NCI-H748 treated with DMSO at 0.1 percent for 48 hours (cell line): ENCODE measurements at places on chromosomes 3 and 15.

GRCh38 chr15:80982205-80982604 is 7.4 kb downstream of the MESD start:
- DNase-seq = no peak

- no peak for DNase-seq
These were observed 37.8 kb downstream of the IGSF10 start for GRCh38 chr3:151423091-151423490.

DNA sequence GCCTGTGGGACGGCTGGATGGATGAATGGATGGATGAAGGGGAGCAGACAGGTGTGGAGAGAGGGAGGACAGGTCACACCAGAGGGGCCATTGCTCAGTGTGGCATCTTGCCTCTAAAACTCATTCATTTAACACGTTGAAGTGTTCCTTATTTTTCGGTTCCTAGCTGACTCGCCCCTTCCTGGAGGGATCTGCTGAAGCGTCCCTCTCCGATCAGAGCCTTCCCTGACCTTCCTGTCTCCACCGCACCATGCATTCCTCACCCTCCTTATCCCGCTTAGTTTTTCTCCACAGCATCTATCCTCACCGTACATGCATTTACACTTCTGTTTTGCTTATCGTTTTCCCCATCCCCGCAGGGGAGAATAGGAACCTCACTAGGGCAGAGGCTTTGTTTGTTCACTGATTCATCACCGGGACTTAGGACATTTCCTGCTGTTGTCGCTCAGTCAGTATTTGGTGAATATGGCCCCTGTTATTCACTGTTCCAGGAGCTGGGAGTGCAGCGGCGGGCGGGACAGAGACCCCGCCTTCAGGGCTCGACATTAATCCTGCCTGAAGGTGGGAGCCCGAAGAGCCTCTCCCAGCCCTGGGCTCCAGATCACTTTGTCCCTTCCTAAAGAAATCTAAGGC is 32.0 kb downstream of the FOXL2 start:
- no peak for DNase-seq

GRCh38 chr15:81221449-81221848 is 24.8 kb downstream of the IL16 start:
- no peak for DNase-seq

GRCh38 chr15:23516866-23517265 is 48.6 kb upstream of the MKRN3 start:
- DNase-seq = no peak

DNA sequence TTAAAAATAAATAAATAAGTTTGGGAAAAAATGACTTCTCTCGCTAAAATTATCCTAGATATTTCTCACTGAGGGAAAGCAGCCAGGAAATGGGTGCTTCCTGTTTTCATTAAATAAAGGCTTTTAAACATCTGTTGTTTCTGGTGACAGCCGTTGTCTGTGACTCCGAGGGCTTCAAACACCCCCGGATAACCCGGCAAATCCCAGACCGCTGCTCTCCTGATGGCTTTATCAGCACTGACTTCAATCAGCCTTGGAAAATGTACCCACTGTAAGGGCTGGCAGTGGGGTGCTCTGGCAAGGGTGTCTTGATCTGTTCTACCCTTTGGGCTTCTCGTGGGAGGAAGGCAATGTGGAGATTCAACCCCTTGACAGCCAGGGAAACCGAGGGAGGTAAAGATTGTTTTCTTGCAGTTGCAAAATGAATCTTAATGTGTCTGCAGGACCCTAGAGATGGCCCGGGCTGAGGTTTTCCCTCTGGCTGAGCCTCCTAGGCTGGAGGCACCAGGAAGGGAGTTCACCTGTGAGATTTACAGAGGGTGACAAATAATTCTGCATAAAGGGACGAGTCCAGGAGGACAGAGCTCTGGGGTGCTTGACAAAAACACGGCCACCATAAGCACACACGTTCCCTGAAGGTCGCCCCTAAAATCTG is 33.6 kb upstream of the SEC13 start:
- no peak for DNase-seq

DNA sequence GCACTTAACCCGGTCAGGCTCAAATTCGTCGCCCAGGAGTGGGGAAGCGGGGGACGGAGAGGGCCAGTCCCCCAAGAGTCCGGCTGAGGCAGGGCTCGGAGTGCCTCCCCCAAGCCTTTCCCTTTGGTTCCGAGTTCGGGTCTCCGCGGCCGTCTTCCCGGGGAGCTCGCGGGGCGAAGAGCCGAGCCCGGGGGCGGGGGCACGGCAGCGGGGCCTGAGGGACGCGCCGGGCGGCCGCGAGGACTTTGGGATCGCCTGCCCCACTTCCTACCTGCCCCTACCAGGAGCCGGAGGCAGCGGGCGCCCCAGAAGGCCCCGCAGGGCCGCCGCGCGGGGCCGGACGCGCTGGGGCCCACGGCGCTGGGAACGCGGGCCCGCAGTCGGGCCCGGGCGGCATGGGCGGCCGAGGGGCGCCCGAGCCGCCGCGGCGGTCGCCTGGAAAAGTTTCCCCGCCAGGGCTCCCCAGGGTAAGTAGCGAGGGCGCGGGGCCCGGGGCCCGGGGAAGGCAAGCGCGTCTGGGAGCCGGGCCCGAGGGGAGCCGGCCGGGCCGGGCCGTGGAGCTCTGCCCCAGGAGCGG is 2.8 kb downstream of the FURIN start:
- no peak for DNase-seq

GRCh38 chr3:78871048-78871447 is 896.8 kb downstream of the ROBO1 start:
- DNase-seq = no peak

- no peak for DNase-seq
These were observed 159.3 kb downstream of the IL1RAP start for GRCh38 chr3:190673148-190673547.

DNA sequence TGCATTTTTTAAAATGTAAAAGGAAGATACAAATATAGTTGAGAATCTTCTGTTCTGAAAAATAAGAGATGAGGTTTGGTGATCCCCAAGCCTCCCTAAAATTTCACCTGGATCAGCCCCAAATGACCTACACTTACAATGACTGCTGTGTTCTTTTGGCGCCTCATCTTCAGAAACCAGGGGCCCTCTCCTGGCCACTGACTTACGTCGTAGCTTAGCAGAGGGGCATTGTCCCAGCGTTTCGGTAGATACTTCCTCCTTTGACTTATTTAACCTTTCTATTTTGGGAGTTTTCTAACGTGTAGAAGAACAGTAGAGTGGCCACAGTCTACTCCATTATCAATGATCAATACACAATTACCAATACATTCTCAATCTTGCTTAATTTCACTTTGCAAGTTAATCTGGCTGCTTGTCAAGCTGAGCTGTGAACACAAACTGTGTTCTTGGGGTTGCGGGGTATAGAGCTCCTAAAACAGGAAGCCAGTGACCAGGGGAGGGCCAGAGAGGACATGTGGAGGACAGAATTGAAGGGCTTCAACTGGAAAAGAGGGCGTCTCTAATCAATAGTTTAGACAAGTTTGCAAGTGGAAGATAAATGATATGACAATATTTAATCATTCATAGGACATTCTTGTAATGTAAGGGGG is 419.5 kb downstream of the LPP start:
- DNase-seq = no peak

DNA sequence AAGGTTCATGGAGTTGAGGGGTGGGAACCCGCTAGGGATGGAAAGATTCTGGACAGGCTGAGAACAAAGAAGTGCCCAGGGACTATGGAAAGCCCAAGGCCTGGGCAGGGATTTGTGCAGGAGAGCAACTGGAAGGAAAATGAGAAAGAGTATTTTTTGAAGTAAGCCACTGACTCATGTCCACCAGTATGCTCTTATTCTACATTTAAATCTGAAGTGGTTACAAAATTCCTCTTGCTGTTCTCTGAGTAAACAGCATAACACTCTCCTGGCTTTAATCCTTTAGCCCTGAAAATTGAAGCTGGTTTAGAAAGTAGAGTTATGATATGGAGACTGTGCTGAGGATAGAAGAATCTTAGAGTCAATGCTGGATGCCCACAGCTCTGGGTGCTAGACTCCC is 165.2 kb downstream of the ISL2 start:
- DNase-seq = no peak
